DMS53 (cell line): ENCODE measurements at places on chromosomes 5 and 9.

- no peak for DNase-seq
Measured at GRCh38 chr5:133905424-133905823, 63.0 kb downstream of the C5orf15 start.

DNA sequence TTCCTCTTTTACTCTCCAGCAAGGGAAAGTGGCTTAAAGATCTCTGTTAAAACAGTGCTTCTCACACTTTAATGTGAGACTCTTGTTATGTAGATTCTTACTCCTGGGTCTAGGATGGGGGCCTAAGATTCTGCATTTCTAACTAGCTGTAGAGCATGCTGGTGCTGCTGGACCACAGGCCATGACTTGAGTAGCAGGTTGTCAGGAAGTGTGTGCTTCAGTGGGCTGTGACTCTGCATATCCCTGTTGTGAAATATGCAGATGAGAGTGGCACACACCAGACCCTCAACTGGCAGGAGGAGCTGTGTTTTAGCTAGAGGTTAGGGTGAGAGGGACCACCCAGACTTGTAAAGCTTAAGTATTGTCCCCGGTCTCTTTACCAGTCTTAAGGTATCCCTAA, 191.1 kb upstream of the DMRT1 start:
- peak; percentile 0 for DNase-seq

GRCh38 chr9:70425192-70425591, 10.7 kb upstream of the KLF9 start:
- no peak for DNase-seq

GRCh38 chr9:120935383-120935857, 8.8 kb upstream of the TRAF1 start:
- peak; percentile 87 for DNase-seq

DNA sequence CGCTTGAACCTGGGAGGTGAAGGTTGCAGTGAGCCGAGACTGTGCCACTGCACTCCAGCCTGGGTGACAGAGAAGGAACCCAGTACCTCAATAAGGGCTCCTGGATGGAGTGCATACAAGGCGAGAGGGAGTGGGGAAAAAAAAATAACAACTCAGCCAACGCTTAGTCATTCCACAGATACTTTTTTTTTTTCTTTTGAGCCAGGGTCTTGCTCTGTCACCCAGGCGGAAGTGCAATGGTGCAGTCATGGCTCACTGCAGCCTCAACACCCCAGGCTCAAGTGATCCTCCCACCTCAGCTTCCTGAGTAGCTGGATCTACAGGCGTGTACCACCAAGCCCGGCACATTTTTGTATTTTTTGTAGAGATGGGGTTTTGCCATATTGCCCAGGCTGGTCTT, 59.5 kb upstream of the GGTA1 start:
- DNase-seq, result no peak

GRCh38 chr9:123248630-123249029, 19.8 kb downstream of the STRBP start:
- no peak for DNase-seq

- DNase-seq, result no peak
Measured at GRCh38 chr5:161396171-161396570, 150.4 kb downstream of the GABRB2 start.

- DNase-seq, result no peak
Measured at GRCh38 chr5:146641941-146642340, 126.0 kb upstream of the GPR151 start.

DNA sequence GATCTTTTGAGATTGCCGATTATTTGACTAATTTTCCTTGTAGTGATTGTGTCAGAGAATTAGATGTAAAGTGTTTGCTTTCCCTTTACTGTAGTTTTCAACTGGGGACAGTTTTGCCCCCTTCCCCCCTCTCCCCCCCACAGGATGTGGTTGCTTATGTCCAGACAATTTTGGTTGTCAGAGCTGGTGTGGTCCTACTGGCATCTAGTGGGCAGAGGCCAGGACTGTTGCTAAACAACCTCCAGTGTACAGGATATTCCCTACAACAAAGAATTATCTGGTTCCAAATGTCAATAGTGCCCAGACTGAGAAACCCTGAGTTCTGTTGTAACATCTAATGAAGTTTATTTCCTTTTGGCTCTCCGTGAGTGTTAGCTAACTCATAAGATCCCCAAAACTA, 20.0 kb downstream of the TMEFF1 start:
- DNase-seq, result peak; percentile 9

DNA sequence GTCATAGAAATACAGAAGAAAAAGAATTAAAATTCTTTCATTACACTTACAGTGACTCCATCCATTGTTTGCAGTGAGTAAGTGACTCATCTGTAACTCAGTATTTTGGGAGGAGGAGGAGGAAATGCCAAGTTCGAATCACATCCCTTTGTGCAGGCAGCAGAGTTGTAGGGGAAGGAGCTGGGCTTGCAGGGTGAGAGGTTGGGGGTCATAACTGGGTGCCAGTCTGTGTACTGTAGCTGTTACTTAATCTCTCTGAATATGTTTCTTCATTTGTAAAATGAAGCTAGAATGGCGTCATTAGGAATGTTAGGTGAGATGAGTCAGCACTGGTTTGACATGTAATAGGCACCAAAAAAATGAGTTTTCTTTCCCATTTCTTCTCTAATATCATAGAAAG, 235.7 kb upstream of the ADAMTSL1 start:
- peak; percentile 4 for DNase-seq

DNA sequence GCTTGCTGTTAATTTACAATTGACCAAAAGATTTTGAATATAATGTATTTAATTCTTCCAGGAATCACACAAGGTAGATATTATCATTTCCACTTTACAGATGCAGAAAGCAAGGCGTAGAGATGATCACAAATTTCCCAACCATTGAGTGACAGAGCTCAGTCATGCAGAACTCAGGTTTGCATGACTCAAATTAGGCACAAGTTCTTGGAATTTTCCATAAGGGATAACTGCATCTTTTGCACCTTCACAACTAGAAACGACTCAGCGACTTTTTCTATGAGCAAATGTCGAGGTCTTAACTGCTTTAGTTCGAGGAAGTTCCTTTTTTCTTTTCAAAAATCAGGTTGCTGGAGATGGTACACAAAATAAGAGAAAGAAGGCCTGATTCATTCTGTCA, 265.5 kb upstream of the PAPPA start:
- DNase-seq, result no peak

- DNase-seq, result no peak
Measured at GRCh38 chr5:135062216-135063055, 28.4 kb upstream of the PITX1 start.

DNA sequence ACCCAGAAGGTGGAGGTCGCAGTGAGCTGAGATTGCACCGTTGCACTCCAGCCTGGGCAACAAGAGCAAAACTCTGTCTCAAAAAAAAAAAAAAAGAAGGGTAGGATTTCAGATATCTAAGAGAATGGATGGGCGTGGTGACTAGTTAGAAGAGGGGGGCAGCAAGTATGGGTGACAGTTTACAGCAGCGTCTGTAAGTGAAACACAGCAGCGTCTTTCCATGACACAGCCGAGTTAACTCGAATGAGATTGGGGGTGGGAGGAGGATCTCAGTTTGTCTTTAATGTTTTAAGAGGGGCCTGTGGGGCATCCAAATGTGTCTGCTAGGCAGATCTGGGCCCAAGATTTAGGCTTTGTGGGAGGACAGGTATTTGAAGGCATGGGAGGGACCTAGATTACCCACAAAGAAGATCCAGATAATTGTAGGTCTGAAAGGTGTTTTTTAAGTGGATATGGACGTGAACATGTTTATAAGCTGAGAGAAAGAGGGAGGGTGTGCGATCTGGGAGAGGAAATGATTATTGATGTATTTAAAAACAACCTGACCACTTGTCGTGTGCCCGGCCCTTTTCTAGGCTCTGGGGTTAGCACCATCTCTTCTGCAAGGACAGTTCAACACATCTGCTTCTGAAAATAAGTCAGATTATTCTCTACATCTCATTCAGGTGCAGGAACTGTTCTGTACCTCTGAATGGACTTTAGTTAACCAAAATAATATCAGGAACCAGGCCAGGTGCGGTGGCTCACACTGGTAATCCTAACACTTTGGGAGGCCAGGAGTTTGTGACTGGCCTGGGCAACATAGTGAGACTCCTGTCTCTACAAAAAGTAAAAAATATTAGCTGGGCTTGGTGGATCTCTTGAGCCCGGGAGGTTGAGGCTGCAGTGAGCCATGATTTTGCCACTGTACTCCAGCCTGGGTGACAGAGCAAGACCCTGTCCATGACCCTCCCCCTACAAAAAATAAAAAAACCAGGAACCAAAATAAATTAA, 2.5 kb downstream of the CEP78 start:
- no peak for DNase-seq

DNA sequence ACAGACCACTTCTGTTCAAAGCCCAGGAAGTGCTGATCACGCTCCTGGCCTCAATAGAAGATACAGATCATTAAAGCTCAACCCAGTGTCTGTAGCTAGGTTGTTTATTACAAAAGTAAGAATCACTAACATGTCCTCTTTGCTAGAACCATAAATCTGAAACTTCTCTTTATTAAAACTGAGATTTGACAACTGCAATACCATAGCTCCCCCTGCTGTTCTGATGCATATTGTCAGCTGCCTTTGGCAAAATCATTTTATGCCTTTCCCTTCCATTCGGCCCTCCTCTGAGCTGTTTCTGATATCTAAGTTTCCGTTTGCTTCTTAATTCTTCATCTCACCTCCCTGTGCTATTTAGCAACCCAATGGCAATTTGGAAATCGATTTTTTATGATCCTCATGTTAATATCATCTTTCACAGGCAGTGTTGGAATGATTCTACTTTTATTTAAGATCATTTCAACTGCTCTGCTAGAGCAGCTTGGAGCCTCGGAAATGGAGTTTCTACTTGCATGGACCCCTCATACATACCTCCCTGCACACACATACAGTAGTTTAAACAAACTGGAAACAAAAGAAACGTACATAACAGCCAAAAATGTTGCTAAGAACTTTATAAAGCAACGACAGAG, 998.8 kb downstream of the MAT2B start:
- peak; percentile 64 for DNase-seq

- peak; percentile 71 for DNase-seq
Measured at GRCh38 chr9:34328500-34328986, 525 bp downstream of the KIF24 start.

DNA sequence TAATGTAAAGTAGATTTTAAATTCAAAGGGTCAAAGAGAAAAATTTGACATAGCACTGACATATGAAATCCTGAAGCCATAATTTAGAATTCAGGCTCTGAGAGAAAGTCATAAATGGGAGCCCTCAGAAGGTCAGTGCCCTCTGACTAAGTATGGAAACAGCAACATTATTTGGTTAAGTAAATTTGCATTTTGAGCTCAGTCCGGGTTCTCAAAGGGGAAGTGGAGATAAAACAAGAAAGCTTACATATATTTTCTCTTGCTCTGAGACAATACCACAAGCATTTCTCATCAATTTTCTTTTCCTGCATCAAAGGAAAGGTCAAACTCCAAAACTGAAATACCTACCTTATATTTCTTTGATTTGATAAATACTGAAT, 348.0 kb downstream of the SEMA5A start:
- no peak for DNase-seq

DNA sequence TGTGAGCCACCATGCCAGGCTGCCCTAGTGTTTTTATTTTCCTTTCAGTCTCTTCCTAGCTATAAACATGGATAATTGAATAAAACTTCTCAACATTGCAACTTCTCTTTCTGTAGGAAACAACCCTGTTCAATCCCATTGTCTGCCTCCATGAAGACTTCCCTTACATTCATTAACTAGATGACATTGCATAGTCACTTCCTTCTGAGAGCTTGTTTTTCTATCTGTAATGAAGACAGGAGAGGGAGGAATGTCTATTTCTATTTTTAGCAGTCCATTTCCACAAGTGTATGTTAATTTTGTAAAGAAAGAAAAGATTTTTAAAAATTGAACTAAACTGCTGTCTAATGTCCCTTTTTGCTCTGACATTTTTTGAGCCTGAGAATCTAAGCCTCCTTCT, 55.6 kb upstream of the MELK start:
- DNase-seq, result peak; percentile 4

DNA sequence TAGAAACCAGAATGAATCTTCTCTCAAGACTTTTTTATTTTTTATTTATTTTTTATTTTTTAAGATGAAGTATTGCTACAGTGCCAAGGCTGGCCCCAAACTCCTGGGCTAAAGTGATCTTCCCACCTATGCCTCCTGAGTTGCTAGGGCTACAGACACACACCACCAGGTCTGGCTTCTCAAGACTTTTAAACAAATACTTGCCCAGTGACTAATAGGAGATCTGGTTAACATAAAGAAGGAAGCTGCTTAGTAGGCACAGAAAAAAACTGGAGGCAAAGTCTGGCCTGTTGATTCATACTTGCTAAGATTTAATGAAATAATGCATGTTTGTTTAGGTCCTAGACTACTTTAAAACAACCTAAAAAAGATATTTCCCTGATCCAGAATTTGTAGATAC, 43.8 kb downstream of the SLC38A9 start:
- peak; percentile 58 for DNase-seq
